Motor neuron (in vitro differentiated cells): ENCODE measurements at places on chromosomes 11 and 22.
A peak's percentile ranks its signal among the peaks of the same experiment; 100 is the strongest.

DNA sequence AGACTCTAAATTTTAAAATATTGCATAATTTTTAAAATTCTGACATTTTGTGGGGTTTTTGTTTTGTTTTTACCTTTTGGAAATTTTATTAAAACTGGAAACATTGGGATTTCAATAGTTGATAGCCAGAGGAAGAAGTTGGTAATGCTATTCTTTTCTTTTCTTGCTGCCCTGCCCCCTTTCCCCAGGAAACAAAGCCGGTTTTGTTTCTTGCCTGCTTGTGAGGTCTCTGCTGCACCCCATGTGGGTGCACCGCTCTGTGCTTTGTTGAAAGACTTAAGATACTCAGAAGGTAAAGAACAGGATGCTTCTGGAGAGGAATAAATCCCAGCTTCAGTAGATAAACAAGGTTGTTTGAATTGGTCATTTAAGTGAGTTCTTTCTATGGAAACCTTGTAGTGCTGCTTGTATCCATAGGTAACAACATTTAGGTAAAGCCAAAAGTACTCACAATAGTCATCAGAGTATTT lies 87.5 kb downstream of the YAP1 start:
- ATAC-seq: no peak

- ATAC-seq: peak; percentile 95
These were observed 561 bp upstream of the PCF11 start for GRCh38 chr11:83156144-83156995.

DNA sequence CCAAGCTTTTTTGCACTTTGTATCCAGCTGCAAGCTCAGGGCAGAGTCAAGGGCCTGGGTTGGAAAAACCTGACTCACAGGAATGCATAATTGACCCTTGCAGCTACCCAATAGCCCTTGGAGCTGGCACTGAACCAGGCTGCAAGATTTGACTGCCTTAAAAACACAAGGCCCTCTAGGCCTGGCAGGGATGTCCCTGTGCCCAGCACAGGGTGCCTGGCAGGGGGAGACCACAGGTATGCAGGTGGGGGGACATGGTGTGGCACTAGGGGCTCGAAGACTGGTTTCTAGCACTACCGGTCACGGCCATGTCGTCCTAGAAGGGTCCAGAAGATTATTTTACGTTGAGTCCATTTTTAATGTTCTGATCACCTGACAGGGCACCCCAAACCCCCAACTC lies 30.2 kb downstream of the SBF1 start:
- ATAC-seq: peak; percentile 73

- ATAC-seq: no peak
These were observed 19.1 kb upstream of the SCARF2 start for GRCh38 chr22:20456722-20457076.

- ATAC-seq: no peak
These were observed 11.3 kb upstream of the RAG2 start for GRCh38 chr11:36609383-36609782.

GRCh38 chr11:81359476-81359875 lies 1374.2 kb downstream of the FAM181B start:
- ATAC-seq: no peak

GRCh38 chr11:8794126-8794525 lies 111.5 kb downstream of the RPL27A start:
- ATAC-seq: no peak

GRCh38 chr11:1563697-1564534 lies 8.2 kb downstream of the DUSP8 start:
- peak; percentile 1 for ATAC-seq
